Right cardiac atrium (tissue), 5 donors: ENCODE measurements at places on chromosomes 6 and 20. TPM values are rescaled to one million over a fixed set of nuclear protein-coding genes. Genes with fewer than 3 reads are reported as not detected.

LCA5 gene
- 1.6 TPM for polyA plus RNA-seq

TRIM10 gene
- not detected for polyA plus RNA-seq

SOX4 gene
- polyA plus RNA-seq, result 2.9 TPM

PRND gene
- polyA plus RNA-seq, result not detected

SIRPA gene
- polyA plus RNA-seq, result 19.5 TPM

PTCHD4 gene
- 0.09 TPM for polyA plus RNA-seq

WFDC12 gene
- not detected for polyA plus RNA-seq

RBM24 gene
- 177 TPM for polyA plus RNA-seq

OR12D3 gene
- not detected for polyA plus RNA-seq

ABHD16B gene
- polyA plus RNA-seq, result 0.54 TPM

SEMG1 gene
- not detected for polyA plus RNA-seq

SAPCD1 gene
- 0.25 TPM for polyA plus RNA-seq

ZBTB46 gene
- 6.7 TPM for polyA plus RNA-seq

APCDD1L gene
- polyA plus RNA-seq, result 0.14 TPM

TAAR2 gene
- not detected for polyA plus RNA-seq

ENPP3 gene
- 0.14 TPM for polyA plus RNA-seq

SALL4 gene
- 0.09 TPM for polyA plus RNA-seq

DNAH8 gene
- not detected for polyA plus RNA-seq

RARS2 gene
- 14.5 TPM for polyA plus RNA-seq

OR2J2 gene
- polyA plus RNA-seq, result not detected

BTBD3 gene
- polyA plus RNA-seq, result 8.7 TPM

STX7 gene
- polyA plus RNA-seq, result 14.2 TPM

RUNX2 gene
- polyA plus RNA-seq, result 0.34 TPM

PLEKHG1 gene
- polyA plus RNA-seq, result 2.2 TPM

NCOA3 gene
- 6.7 TPM for polyA plus RNA-seq

MYMX gene
- 0.88 TPM for polyA plus RNA-seq

EPB41L1 gene
- polyA plus RNA-seq, result 12.1 TPM

TMEM181 gene
- polyA plus RNA-seq, result 7.4 TPM

IPCEF1 gene
- 0.07 TPM for polyA plus RNA-seq

CABLES2 gene
- polyA plus RNA-seq, result 10.9 TPM

EBF4 gene
- polyA plus RNA-seq, result 4.8 TPM

PBOV1 gene
- not detected for polyA plus RNA-seq

GINM1 gene
- 40.1 TPM for polyA plus RNA-seq

THBS2 gene
- 8.7 TPM for polyA plus RNA-seq

HLA-DRA gene
- 66.7 TPM for polyA plus RNA-seq

MLN gene
- polyA plus RNA-seq, result not detected

FOXC1 gene
- 7.2 TPM for polyA plus RNA-seq

ZBP1 gene
- polyA plus RNA-seq, result 0.16 TPM

PLA2G7 gene
- 0.16 TPM for polyA plus RNA-seq

SLC26A8 gene
- polyA plus RNA-seq, result not detected

TBX18 gene
- 5.7 TPM for polyA plus RNA-seq

LRRN4 gene
- polyA plus RNA-seq, result 0.05 TPM

CST2 gene
- polyA plus RNA-seq, result not detected

HLA-DQA2 gene
- not detected for polyA plus RNA-seq

RPS6KA2 gene
- 34.0 TPM for polyA plus RNA-seq

HLA-F gene
- 46.7 TPM for polyA plus RNA-seq

FOXA2 gene
- polyA plus RNA-seq, result not detected
